ENCODE measurements at places on chromosomes 16 and 17.
A peak's percentile ranks its signal among the peaks of the same experiment; 100 is the strongest.

- DNase-seq = no peak
Observed at GRCh38 chr17:50053654-50053960, 2.3 kb upstream of the ITGA3 start.

GRCh38 chr16:20868890-20869289, 31.3 kb downstream of the DCUN1D3 start:
- peak; percentile 66 for DNase-seq

DNA sequence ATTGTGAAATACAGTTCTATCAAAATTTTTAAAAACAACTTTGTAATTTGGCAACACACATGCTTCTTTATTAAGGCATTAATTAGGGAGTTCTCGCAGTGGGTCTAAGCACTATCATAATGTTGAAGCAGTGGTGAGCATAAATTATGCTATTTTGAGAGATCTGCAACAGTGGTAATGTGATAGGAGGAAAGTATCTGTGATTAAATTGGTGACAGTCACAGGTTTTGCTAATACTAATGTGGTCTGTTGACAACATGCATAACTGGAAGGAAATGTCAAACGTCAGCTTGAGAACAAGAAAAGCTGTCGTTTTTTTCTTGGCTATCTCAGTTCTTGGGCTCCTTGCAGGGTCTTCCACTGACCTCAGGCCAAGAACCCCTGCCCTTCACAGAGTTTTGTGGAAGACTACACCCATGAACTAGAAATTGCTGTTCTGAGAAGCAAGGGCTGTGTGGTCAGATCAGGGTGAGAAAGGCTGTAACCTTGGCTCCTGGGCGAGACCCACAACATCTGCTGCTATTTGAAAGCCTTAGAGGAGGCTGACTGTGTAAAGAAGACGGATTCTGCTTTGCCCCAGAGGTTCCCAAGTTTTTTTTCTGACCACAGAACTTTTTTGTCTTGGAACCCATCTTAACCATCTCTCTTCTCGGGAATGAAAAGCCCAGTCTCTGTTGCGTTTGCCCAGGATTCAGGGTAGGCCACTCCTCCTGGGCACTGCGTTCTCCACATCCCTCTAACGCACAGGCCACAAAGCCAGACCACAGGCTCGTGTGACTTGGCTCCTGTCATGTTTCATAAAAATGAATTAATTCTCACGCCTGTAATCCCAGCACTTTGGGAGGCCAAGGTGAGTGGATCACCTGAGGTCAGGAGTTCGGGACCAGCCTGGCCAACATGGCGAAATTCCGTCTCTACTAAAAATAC, 13.9 kb downstream of the ATP2A1 start:
- no peak for DNase-seq

DNA sequence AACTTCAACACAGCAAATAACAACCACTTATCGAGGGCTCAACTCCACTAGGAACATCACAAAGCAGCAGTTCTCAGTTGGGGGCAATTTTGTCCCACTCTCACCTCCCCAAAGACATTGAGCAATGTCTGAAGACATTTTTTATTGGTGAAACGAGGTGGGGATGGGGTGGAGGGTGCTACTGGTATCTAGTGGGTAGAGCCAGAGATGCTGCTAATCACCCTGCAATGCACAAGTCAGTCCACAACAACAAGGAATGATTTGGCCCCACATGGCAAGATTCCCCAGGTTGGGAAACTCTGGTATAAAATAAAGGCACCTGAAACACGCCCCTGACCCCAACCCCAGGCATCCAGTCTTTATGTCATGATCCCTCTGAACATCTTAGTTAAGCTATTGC, 33.3 kb downstream of the TLE7 start:
- DNase-seq = no peak

DNA sequence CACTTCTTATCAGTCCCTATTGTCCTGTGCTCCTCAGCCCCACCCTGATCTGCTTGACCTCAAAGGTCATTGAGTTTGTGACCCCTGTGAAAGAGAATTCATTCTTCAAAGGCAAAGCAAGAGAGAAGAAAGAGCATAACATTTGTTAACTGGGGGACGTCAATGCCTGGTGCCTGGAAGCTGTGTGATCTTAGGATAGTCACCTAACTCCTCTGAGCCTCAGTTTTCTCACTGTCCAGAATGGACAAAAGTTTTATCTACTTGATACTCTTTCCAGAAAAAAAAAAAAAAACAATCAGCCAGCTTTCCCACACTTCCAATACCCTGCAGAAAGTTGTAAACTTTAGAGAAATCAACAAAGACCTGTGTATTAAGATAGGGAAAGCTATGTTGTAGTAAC, 173.1 kb downstream of the C16orf78 start:
- DNase-seq = no peak

GRCh38 chr17:57975044-57975443, 13.0 kb downstream of the VEZF1 start:
- DNase-seq = no peak

DNA sequence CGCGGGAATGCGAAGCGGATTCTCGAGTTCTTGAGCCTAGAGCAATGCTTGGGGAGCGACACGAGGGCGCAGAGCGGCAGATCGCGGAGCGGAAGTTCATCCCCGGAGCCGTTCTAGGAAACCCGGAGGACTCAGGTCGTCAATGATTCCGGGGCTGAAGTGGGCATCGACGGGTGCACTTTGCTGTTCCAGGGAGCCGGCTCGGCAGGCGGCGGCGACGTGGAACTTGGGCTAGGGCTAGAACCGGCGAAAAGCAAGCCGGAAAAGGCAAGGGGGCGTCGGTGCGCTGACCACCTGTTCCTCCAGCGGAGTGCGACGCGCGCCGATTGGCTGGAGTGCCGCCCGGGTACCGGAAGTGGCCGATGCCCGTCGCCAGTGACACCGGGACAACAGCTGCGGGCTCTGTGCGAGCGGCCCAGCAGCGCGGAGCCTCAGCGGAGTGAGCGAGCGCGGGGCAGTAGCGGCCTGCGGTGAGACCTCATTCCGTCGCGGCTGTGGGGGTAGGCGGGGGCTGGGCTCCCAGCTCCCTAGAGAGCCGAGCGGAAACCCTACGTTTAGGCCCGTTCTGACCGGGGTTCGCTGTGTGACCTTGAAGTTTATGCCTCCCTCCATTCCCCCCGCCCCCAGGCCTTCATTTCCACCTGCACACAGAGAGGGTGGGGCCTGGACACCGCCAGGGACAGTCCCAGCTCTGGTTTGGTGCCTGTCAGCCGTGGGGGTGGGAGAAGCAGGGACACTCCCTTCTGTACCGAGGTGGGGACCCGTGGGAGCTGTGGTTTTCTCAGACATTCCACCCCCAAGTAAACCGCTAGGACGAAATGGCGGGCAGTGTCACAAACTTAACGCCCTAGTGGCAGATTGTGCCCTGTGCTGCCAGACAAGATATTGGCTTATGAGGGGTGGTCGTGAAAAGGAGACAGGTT, at the start of gene ZFP3:
Gene ZFP3 (plus strand): TSS at position 362 of the 923 bp plus-strand sequence. CDS start 13,038 bp downstream, outside the sequence.
- DNase-seq = peak; percentile 93

DNA sequence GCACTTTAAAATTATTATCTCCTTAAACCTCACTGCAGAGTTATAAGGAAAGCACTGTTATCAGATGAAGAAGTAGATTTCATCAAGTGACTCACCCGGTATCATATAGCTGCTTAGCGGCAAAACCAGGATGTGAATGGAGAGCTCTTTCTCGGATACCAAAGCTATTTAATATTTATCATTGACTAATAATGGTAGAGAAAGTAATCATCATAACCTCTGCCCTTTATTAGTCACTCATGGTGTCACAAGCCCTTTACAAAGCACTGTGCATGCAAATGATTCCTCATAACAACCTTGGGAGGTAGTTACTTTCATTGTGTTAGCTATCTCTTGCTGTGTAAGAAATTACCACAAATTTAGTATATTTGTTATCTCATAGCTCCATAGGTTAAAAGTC, 592.9 kb downstream of the MAF start:
- DNase-seq = no peak

DNA sequence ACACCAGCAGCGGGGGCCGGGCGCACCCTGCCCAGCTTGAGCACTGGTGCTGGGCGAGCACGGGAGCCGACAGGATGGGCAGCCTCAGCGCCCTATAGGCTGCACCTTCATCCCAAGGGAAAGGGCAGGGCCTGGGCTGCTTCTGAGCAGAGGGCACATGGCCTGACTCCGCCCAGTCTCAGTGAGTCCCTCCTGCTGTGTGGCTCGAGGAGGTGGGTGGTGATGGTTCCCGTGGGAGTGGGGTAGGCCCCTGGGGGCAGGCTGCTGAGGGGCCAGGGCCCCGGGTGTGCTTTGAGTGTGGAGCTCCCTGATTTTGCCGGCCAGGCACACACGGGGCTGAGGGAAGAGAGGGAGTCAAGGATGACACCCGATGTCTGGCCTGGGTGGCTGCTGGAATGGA, 37.9 kb downstream of the TSC2 start:
- DNase-seq = no peak

GRCh38 chr17:72233986-72234385, 113.2 kb downstream of the SOX9 start:
- DNase-seq = no peak

DNA sequence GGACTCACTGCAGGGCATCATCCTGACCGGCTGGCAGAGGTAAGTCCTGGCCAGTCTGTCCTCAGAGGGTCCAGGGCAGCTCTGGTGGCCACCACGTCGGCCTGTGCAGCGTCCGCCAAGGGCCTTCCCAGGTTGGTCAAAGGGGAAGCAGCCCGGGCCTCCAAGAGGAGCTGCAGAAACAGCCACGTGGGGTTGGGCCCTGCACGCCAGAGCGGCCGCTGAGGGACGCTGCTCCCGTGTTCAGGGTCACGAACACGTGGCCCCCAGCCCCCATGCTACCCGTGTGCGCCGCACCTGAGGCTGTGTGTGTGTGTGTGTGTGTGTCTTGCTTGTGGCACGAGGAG, 13.3 kb downstream of the CYBC1 start:
- DNase-seq = no peak

DNA sequence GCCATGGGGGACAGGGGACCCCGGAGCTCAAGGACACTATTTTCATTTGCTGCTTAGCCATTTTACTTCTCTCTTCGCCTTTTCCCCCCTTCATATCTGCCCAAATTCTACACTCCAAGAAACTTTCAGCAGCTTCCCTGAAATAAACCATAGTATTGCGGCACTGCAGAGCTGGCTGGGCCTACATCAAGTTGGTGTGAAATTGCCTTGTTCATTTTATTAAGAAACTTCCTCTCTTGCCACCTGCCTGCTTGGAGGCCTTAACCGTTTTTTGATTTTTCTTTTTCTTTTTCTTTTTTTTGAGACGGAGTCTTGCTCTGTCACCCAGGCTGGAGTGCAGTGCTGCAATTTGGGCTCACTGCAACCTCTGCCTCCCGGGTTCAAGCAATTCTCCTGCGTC, 7.4 kb upstream of the CPNE2 start:
- no peak for DNase-seq

- DNase-seq = peak; percentile 10
Observed at GRCh38 chr16:86292942-86293341, 217.4 kb upstream of the FOXF1 start.

GRCh38 chr17:48137656-48138055, 30.1 kb downstream of the SNX11 start:
- DNase-seq = no peak

DNA sequence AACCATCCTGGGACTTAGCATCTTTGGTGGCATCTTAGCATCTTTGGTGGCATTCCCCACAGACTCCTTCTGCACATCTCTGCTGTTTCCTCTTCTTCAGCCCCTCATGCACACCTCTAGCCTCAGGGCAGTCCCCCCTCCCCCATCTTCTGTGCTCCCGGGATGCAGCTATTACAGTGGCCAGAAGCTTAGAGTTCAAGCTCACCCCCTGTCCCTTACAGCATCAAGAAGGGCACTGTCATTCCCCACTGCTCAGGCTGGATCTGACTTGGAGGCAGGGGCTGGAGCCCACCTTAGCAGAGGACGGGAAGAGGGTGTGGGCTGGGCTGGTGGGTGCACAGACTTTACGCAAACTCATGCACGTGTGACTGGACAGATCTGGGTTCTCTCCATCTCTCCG, 650 bp downstream of the EPN3 start:
- no peak for DNase-seq

- DNase-seq = no peak
Observed at GRCh38 chr16:50318796-50319578, 49.8 kb downstream of the BRD7 start.

DNA sequence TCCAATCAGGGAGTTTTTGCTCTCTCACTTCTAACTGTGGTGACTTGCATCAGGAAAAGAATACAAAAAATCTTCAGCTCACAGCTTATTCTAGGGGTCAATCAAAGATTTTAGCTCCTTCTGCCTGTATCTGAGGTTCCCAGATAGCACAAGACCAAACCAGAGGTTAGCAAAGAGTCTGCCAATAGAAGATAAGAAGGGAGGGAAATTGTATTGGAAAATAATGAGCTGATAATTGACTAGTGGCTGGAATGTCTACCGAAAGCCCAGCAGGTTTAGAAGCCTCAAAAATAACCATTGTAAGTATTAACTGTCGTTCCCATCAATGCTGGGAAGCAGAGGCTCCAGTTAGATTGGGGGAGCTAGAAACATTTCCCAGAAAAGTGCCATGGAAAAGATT, 26.3 kb downstream of the HS3ST3A1 start:
- DNase-seq = no peak

GRCh38 chr16:75323933-75324332, 72.5 kb upstream of the BCAR1 start:
- DNase-seq = no peak

- DNase-seq = no peak
Observed at GRCh38 chr16:22075043-22075757, 17.1 kb upstream of the VWA3A start.

DNA sequence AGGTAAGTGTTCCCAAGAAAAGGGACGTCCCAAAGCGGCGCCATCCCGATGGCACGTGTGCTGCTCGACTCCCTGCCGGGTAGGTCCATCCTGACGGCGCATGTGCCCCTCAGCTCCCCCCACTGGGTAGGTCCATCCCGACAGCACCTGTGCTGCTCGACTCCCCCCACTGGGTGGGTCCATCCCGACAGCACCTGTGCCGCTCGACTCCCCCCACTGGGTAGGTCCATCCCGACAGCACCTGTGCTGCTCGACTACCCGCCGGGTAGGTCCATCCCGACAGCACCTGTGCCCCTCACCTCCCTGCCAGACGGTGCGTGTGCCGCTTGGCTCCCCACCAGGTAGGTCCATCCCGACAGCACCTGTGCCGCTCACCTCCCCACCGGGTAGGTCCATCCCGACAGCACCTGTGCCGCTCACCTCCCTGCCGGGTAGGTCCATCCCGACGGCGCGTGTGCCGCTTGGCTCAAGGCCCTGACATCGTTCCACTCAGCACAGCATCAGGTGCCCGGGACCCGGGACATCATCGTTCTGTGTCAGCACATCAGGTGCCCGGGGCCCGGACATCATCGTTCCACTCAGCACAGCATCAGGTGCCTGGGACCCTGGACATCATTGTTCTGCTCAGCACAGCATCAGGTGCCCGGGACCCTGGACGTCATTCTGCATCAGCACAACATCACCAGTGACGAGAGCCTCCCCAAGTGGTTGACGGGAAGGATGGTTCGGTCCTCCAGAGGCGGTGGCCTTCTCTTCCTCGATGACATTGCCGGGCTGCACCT, 5.7 kb upstream of the FN3K start:
- no peak for DNase-seq

GRCh38 chr16:75089486-75090202, 26.9 kb downstream of the LDHD start:
- DNase-seq = no peak

DNA sequence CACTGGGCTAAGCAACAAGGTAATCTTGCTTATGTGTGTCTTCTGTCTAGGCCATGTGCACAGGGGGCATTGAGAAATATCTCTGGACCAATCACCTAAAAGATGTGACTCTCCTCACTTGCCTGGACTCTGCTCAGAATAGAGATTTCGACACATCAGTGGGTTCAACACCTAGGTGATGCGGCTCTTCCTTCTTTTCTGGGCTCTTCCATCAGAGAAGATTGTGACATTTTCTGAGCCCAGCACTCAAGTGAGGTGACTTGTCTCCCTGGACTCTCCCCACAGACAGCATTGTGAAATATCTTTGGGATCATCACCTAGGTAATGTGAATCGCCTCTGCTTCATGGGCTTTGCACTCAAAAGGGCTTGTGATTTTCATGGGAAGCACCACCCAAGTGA, 1904.1 kb downstream of the TP53TG3F start:
- no peak for DNase-seq

Measured in right forelimb (tissue), 1 donor.